ENCODE measurements at places on chromosomes 1 and 21.

- no peak for DNase-seq
Observed at GRCh38 chr1:170162459-170163246, 16.9 kb downstream of the NTMT2 start.

DNA sequence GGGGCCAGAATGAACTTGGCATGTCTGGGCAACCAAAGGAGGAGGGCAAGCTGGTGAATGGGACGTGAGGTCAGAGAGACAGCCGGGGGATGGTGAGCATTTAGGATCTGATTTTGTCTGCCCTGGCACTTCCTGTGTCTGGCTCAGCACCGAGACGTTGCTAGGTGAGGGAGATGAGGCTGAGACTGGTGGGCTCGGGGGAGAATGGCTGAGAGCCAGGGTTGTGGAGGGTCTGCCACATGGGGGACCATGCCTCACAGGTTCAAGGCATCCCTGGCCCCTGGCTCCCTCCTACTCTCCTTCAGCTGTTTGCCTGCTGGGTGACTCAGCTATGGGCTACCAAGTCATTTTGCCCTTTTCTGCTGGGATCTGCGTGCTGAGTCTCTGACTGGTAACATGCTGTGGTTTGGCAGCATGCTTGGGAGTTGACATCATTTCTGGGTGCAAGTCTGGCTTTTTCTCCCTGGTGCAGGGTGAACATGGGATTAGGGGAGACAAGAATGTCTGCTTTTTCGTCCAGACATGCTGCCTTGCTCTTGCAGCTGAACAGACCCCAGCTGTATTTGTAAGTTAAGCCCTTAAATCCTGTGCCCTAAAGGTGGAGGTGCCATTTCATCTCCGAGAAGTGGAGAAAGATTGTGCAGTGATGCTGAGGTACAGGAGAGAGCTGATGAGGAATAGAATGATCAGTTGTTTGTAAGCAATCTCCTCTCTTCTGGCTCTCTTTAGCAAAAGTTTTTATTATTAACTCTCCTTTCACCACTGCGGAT lies 17.6 kb downstream of the GALNT2 start:
- peak; percentile 21 for DNase-seq

- DNase-seq = no peak
Observed at GRCh38 chr1:90274376-90274775, 279.5 kb downstream of the ZNF326 start.

- DNase-seq = peak; percentile 19
Observed at GRCh38 chr1:169892927-169893644, 610 bp downstream of the SCYL3 start.

- no peak for DNase-seq
Observed at GRCh38 chr21:46179708-46180078, 4.6 kb downstream of the SPATC1L start.

DNA sequence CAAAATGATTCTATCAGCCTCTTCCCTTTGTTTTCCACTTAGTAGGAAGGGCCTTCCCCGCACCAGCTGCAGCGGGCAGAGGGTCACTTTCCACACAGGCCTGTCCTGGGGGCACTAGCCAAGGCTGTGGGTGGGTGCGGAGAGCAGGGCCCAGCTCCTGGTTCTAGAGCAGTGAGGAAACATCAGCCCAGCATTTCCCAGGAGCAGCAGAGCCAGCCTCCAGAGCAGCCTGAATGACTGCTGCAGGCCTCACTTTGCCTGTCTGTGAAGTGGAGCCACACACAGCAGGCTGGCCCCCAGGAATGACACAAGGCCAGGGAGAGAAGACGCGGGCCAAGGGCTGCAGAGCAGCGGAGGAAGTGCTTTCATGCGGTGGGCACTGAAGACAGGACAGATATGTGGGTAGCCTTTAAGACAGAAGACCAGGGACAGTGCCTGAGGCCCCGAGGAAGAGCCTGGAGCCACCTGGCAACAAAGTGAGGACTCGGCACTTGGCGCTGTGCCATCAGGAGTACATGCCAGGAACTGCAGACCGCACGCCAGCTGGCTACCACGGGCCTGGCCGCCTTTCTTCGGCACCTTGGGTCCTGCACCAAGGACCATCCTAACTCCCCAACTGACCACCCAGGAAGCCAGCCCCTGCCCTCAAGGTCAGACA lies 42.0 kb downstream of the ACOT7 start:
- DNase-seq = no peak

DNA sequence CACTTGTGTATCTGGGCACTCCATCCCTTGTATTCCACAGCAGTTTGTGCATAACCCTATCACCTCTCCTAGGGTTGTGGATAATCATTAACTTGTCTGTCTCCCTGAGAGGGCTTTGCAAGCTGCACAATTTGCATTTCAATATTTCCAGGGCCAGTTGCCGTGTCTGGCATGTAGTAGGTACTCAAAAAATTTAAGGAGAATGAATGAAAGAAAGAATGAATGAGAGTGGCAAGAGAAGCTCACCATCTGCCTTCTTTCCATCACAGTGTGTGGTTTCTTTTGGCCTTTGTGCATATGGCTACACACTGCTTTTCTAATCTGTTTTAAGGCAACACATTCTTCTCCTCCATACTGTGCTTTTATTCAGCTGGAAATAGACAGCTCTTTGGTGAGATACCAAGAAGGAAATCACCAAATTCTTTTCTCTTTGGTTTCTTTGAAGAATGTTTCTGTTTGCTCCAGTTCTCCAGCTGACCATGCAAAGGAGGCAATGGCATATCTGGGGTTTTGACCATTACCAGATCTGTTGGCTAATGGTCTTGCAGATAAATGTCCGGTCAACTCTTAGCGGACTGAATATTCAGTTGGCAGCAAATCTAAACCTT lies 49.4 kb downstream of the NGF start:
- DNase-seq = no peak

DNA sequence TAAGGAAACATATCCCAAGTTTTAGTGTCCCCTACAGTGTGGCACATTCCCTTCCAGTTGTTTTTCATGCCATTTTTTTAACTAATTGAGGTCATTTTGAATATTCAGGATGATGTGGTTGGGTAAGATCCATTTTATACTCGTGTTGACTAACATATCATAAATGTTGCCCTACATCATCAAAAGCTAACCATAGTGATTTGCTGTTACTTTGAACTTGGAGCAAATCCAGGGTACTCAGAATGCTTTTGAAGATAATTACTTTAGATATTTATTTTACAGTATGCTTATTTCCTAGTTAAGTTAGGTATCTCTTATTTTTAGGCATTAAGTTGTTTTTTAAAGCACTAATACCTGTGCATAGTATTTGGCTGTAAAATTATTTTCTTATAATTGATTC lies 57.8 kb downstream of the DYRK1A start:
- DNase-seq = no peak

Measured in activated CD4-positive, alpha-beta T cell treated with anti-CD3 and anti-CD28 coated beads, Interleukin-2, amount 50 U/mL, for 4 hours (primary cell).